ENCODE measurements at places on chromosomes 4 and X.

GRCh38 chr4:56755901-56756300 is 65.6 kb downstream of the SPINK2 start:
- H3K27ac ChIP-seq = no peak overlapping the region
- no peaks in the 10 kb centered on the region for H3K36me3 ChIP-seq
- H3K27me3 ChIP-seq = no peaks in the 10 kb centered on the region
- no peak overlapping the region for H3K4me3 ChIP-seq
- H3K4me1 ChIP-seq = peaks cover 46% of the 10 kb centered on the region

GRCh38 chr4:61864286-61864685 is 664.2 kb downstream of the ADGRL3 start:
- no peaks in the 10 kb centered on the region for H3K36me3 ChIP-seq
- H3K4me1 ChIP-seq = no peaks in the 10 kb centered on the region
- H3K27ac ChIP-seq = no peak overlapping the region
- no peaks in the 10 kb centered on the region for H3K27me3 ChIP-seq
- no peak overlapping the region for H3K4me3 ChIP-seq
- no peak for DNase-seq

GRCh38 chr4:124530464-124531077 is 182.0 kb downstream of the ANKRD50 start:
- H3K36me3 ChIP-seq = no peaks in the 10 kb centered on the region
- no peaks in the 10 kb centered on the region for H3K27me3 ChIP-seq
- no peak for DNase-seq
- no peaks in the 10 kb centered on the region for H3K4me1 ChIP-seq

DNA sequence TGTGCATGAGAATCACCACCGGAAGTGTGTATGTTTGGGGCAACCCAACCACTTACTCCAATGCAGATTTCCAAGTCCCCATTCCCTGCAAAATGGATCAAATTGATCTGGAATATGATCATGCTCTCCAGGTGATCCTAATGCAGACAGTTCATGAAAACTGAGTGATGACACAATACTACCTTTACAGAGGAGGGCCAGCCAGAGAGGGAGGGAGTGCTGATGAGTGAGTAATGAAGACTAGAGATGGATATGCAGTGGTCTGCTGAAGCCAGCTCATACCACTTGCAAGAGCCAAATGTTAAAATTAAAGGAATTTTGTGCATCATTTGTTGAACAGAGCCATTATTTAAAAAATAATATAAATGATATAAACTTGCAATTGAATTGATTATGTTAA is 10.2 kb upstream of the CPE start:
- no peaks in the 10 kb centered on the region for H3K4me1 ChIP-seq
- no peak for DNase-seq
- H3K36me3 ChIP-seq = no peaks in the 10 kb centered on the region
- no peak overlapping the region for H3K27ac ChIP-seq
- H3K27me3 ChIP-seq = no peaks in the 10 kb centered on the region
- H3K4me3 ChIP-seq = no peak overlapping the region

GRCh38 chr4:61336488-61336887 is 136.4 kb downstream of the ADGRL3 start:
- H3K36me3 ChIP-seq = no peaks in the 10 kb centered on the region
- DNase-seq = no peak
- H3K27me3 ChIP-seq = no peaks in the 10 kb centered on the region

DNA sequence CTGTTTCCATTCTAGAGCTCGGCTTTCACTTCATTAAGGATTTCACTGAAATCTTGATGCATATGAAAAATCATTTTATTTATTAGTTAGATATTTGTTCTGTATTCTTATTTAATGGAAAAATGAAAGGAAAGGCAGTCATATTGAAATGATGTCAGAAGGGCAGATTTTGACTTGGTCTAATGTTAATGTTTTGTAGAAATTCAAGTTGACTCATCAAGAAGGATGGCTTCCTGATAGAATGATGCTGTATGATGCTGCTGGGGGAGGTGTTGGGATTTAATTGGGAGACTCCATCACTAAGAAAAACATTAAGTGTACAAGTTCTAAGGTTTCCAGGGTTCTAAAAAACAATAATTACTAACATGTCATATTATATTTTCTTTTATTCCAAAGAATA is 204.8 kb downstream of the PDGFC start:
- H3K4me3 ChIP-seq = no peak overlapping the region
- no peaks in the 10 kb centered on the region for H3K36me3 ChIP-seq
- DNase-seq = no peak
- H3K4me1 ChIP-seq = no peaks in the 10 kb centered on the region
- H3K27me3 ChIP-seq = no peaks in the 10 kb centered on the region

DNA sequence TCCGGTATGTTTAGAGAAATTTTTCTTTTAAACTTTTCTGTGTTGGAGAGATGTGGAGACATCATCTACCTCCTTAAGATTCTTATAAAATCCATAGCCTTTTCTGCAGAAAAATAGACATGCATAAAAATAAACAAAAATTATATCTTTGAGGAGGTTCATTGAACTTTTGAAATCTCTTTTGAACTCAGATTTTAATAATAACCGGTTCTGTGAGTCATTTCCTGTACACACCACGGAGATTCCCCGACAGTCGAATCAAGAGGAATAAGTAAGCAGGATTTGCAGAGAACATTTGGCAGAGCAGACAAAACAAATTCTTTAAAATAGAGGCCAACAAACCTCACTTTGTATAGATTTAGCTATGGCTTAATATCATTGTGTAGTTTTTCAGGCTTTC is 918.7 kb upstream of the POU3F4 start:
- no peaks in the 10 kb centered on the region for H3K36me3 ChIP-seq
- no peak overlapping the region for H3K27ac ChIP-seq
- no peak overlapping the region for H3K4me3 ChIP-seq
- no peaks in the 10 kb centered on the region for H3K4me1 ChIP-seq
- no peak for DNase-seq
- H3K27me3 ChIP-seq = no peaks in the 10 kb centered on the region

GRCh38 chr4:135724421-135724820 is 1522.8 kb upstream of the PABPC4L start:
- H3K36me3 ChIP-seq = no peaks in the 10 kb centered on the region
- no peak for DNase-seq
- no peak overlapping the region for H3K27ac ChIP-seq
- no peaks in the 10 kb centered on the region for H3K4me1 ChIP-seq

- H3K27ac ChIP-seq = no peak overlapping the region
- no peaks in the 10 kb centered on the region for H3K36me3 ChIP-seq
- H3K4me3 ChIP-seq = no peak overlapping the region
- no peak for DNase-seq
These were observed 135.3 kb upstream of the MID1 start for GRCh38 chrX:10755439-10756334.

GRCh38 chrX:12770440-12770839 is 20.8 kb upstream of the PRPS2 start:
- peaks cover 8% of the 10 kb centered on the region for H3K4me1 ChIP-seq
- H3K27me3 ChIP-seq = no peaks in the 10 kb centered on the region
- H3K27ac ChIP-seq = no peak overlapping the region
- H3K36me3 ChIP-seq = no peaks in the 10 kb centered on the region
- peak; percentile 52 for DNase-seq

DNA sequence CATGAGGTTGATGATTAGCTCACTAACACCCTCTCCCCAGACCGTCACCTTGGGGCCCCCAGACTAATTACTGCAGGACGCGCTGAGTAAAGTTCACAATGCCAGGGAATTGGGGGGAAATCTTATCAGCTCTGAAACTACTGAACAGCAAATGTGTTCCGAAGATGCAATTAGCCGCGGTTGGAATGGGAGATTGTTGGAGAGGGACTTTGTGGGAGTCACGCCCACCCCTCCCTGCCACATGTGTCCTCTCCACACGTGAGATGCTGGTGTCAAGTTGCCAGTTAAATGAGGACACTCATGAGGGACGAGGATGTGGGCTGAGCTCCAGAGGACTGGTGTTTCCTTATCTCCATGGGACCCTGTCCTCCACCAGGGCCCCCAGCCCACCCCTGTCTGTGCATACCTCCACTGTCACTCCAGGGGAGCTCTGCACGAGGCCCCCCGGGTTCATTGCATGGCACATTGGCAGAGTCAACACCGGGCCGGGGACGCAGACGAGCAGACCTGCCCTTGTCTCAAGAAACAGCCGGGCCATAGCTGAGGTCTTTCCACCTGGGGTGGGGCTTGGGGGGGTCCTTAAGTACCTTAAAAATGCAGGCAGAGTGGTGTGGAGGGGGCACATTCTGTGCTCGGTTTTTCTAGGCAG is 175.4 kb upstream of the PSAPL1 start:
- H3K4me3 ChIP-seq = no peak overlapping the region
- DNase-seq = no peak
- H3K4me1 ChIP-seq = no peaks in the 10 kb centered on the region
- no peak overlapping the region for H3K27ac ChIP-seq

GRCh38 chr4:10974371-10974770 is 289.8 kb upstream of the CLNK start:
- H3K27ac ChIP-seq = peak overlapping the region; percentile 60
- no peak overlapping the region for H3K4me3 ChIP-seq
- DNase-seq = peak; percentile 58
- no peaks in the 10 kb centered on the region for H3K27me3 ChIP-seq

DNA sequence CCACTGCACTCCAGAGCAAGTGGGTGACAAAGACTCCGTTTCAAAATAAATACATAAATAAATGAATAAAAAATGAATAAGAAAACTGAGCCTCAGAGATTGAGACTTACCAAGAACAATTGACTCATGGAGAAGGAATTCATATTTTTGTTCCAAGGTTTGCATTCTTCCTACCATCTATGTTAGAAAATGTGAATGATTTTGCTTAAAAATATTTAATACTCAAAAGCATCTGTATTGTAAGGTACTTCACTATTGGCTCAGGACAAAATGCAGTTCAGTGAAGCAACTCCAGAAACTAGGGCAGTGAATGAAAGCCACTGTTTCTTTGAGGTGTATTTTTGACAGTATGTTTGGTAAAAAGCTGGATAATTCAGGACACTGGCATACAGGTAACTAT is 54.1 kb downstream of the XAGE2 start:
- no peaks in the 10 kb centered on the region for H3K4me1 ChIP-seq
- no peak overlapping the region for H3K4me3 ChIP-seq
- no peaks in the 10 kb centered on the region for H3K27me3 ChIP-seq
- no peak overlapping the region for H3K27ac ChIP-seq
- no peak for DNase-seq

DNA sequence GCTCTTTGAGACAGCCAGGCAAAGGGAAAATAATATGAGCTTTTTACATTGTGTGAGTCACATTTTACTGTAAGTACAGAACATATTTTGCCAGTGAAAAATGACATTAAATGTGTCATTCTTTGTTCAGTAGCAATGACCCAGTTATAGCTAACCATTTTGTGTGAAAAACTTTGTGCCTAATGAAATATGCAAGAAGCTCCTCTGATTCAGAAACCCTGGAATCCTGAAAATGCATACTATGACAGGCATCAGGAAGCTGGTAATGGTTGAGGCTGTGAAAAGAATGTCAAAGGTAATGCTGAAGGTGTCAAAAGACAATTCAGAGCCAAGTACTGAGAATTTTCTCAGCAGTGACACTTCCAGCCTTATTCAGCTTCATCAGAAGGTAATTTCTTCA is 549.5 kb upstream of the SMIM31 start:
- H3K27ac ChIP-seq = no peak overlapping the region
- H3K36me3 ChIP-seq = no peaks in the 10 kb centered on the region
- DNase-seq = no peak
- H3K4me1 ChIP-seq = no peaks in the 10 kb centered on the region
- no peaks in the 10 kb centered on the region for H3K27me3 ChIP-seq
- no peak overlapping the region for H3K4me3 ChIP-seq

DNA sequence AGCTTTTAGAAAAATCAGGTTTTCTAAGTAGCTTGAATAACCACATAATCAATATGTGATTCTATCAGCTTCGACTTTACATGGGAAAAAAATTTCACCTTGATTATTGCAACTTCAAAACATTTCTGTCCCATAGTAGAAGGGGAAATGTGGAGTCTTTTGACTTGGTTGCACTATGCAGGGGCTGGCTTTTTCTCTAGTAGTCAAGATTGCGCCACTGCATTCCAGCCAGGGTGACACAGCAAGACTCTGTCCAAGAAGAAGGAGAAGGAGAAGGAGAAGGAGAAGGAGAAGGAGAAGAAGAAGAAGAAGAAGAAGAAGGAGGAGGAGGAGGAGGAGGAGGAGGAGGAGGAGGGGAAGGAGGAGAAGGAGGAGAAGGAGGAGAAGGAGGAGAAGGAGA is 84.9 kb downstream of the MAML3 start:
- no peaks in the 10 kb centered on the region for H3K36me3 ChIP-seq
- H3K4me3 ChIP-seq = no peak overlapping the region
- H3K4me1 ChIP-seq = peaks cover 18% of the 10 kb centered on the region
- DNase-seq = no peak

- no peaks in the 10 kb centered on the region for H3K27me3 ChIP-seq
- peaks cover 5% of the 10 kb centered on the region for H3K4me1 ChIP-seq
- no peak for DNase-seq
- no peak overlapping the region for H3K4me3 ChIP-seq
- no peaks in the 10 kb centered on the region for H3K36me3 ChIP-seq
- H3K27ac ChIP-seq = no peak overlapping the region
These were observed 47.4 kb upstream of the HOPX start for GRCh38 chr4:56728512-56728911.

DNA sequence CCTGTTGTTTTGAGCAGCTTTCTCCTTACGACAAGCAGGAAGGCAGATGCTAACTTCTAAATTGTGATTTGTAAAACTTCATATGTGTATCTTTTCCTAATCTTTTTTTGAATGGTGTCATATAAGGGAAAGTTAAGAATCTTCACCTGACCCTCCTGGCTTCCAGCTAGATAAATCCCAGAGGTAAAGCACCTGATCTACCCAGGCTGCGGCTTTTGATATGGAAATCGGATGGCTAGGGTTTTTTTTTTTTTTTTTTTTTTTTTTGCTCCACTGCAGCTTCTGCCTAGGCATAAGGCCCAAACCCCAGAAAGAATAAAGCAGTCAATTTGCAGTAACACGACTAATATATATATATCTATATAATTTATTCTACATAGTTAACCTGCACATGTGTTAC is 10.0 kb downstream of the MAB21L2 start:
- no peak for DNase-seq
- H3K27ac ChIP-seq = no peak overlapping the region
- H3K36me3 ChIP-seq = peaks cover 32% of the 10 kb centered on the region
- no peaks in the 10 kb centered on the region for H3K27me3 ChIP-seq

DNA sequence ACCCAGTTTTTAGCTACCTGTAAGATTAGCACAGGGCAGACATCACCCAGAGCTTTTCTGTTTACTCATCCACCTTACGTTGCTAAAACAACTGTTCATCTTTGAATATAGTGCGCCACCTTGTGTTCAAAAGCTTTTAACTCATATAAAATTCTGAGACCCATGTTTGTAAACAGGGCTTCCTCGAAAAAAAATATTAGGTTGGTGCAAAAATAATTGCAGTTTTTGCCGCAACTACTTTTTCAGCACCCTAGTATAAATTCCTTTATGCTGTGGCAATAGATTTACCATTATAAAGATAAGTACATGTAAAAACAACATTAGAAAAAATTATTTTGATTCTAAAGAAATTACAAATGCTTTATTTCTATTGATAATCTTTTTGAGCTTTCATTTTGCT is 147.9 kb downstream of the LRBA start:
- no peaks in the 10 kb centered on the region for H3K4me1 ChIP-seq
- no peak overlapping the region for H3K27ac ChIP-seq
- H3K4me3 ChIP-seq = no peak overlapping the region

GRCh38 chr4:139470997-139471665 is 17.2 kb downstream of the RAB33B start:
- no peaks in the 10 kb centered on the region for H3K27me3 ChIP-seq
- H3K36me3 ChIP-seq = no peaks in the 10 kb centered on the region
- peak; percentile 34 for DNase-seq
- H3K4me1 ChIP-seq = peaks cover 10% of the 10 kb centered on the region
- no peak overlapping the region for H3K27ac ChIP-seq

- H3K36me3 ChIP-seq = no peaks in the 10 kb centered on the region
- no peak for DNase-seq
- H3K27me3 ChIP-seq = peaks cover 4% of the 10 kb centered on the region
- no peak overlapping the region for H3K4me3 ChIP-seq
- H3K4me1 ChIP-seq = no peaks in the 10 kb centered on the region
These were observed 275.2 kb downstream of the SPRY1 start for GRCh38 chr4:123671636-123672404.

Data from B cell (primary cell).